ENCODE measurements at places on chromosomes 6 and 20.

DNA sequence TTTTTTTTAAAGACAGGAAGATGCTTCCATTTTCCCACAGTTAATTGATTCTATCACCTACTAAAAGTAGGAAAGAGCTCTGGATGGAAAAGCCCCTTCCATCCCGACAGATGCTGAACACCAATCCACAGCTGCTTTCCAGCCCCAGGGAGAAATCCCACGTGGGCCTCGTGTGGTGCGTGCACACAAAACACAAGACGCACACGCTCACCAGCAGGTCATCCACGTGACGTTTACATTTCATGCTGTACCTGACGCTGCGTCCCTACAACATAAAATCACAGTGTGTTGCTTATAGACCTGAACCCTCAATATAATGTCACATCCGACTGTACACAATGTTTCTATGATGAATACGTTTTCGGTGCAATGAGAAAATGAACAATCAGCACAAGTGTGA is 50.2 kb upstream of the DACT2 start:
- DNase-seq = no peak

GRCh38 chr6:6439778-6440177 is 119.3 kb upstream of the F13A1 start:
- DNase-seq = no peak

DNA sequence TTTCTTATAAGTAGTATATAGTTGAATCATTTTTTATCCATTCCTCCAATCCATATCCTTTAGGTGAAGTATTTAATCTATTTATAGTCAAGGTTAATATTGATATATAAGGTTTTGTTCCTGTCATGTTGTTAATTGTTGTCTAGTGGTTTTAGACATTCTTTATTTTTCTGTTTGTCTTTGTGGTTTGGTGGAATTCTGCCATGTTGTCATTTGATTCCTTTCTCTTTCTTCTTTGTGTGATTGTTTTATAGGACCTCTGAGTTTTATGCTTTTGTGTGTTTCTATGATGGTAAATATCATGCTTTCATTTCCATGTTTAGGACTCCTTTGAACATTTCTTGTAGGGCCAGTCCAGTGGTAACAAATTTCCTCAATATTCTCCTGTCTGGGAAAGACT is 450.3 kb upstream of the BTBD3 start:
- DNase-seq = no peak

- no peak for DNase-seq
Measured at GRCh38 chr6:83867527-83868161, 8.2 kb downstream of the CYB5R4 start.

DNA sequence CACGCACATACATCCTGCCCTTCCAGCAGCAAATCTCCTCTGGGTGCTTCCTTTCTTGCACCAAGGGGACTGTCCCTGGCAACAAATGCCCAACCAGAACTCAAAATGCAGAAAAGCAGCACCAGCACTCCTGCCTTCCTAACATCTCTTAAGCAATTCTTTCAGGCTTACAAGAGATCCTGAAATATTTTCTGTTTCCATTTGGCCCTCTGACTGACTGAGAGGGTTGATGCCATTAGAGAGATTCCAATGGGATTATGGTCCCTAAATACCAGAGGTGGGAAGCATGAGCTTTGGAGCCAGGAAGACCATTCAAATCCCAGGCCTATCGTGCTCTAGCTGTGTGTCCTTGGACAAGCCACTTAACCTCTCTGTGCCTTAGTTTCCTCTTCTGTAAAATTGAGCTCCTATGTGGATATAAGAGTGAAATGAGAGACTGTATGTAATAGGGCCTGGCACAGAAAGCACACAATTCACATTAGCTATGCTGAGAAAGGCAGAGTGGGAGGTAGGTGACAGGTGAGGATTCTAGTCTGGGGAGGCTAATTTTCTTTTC is 56.8 kb downstream of the PRDM1 start:
- DNase-seq = no peak

DNA sequence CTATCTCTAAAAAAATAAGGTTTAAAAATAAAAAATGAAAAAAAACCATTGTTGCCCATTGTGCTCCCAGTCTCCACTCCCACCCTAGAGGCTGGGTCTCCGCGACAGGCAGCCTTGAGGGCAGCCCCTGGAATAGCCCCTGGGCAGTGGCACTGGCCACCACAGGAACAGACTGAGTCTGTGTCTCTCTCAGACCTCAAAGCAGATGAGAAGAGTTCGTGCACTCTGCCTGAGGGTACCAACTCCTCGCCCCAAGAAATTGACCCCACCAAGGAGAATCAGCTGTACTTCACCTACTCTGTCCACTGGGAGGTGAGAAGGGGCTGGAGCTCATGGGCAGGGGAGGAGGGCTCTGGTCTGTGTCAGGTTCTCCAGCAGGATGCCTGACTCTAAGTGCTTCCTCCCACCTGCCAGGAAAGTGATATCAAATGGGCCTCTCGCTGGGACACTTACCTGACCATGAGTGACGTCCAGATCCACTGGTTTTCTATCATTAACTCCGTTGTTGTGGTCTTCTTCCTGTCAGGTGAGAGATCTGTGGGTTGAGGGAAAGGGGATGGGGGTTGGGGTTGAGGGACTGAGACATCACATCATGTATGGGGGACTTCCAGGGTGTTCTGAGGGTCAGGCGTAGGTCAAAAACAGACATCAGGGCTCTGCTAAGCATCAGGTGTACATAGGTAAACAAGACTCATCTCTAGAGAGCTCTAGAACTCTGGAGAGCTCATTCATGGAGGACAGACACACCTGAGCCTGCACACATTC is 35.6 kb downstream of the TM9SF4 start:
- DNase-seq = no peak

DNA sequence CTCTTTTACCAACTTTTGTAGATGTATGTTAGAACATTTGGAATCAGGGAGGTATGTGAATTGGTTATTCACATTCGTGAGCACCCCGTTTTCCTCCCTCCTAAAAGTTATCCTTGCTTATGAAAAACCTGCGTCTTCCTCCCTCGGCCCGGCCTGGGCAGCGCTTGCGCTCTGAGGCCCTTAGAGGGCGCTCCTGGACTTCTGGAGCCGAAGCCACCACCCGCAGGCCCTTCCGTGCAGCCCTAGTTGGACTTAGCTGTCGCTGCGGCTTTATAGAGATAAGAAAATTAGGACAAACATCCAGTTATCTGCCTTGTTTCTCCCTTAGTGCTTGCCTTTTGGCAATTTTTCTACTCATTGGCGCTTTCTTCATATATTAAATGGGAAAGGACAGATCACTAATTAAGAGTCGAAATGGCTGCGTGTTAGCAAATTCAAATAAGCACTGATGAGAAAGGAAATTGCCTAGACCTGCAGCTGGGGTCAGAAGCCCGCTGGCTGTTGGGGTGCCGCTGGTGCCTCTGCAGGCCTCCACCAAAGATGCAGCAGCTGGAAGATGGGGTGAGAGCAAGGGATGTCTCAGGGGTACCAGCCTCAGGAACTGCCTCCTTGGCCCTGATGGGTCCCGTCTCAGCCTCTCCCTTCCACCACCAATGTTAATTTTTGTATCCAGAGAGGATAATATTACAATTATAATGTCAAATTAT is 5.2 kb downstream of the FNDC1 start:
- DNase-seq = peak; percentile 40

- no peak for DNase-seq
Measured at GRCh38 chr6:3221578-3221977, 5.9 kb downstream of the TUBB2B start.

GRCh38 chr20:38326309-38326708 is 20.0 kb upstream of the LBP start:
- no peak for DNase-seq

DNA sequence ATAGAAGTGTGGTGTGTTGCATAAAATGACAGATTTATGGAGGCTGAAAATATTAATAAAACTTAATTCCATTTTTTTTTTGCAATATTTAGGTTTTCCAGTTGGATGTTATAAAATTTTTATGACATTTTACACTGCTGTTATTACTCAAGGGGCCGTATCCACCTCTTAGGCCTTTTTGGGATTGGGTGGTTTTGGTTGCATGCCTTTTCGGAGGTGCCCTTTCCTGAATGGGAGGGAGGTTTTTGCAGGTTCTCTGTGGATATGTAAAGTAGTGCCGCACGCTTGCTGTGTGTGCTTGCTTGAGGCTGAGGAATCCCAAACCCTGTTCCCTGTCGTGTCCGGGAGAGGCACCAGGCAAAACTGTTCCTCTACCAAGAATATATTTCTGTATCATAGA is 6.8 kb downstream of the ARID1B start:
- DNase-seq = no peak

GRCh38 chr20:3071610-3072529 is at the start of gene OXT:
Gene OXT (plus strand): TSS chr20:3071620. CDS start chr20:3071656, 36 bp downstream.
- DNase-seq = no peak

- no peak for DNase-seq
Measured at GRCh38 chr20:3237958-3238615, 903 bp downstream of the SLC4A11 start.

DNA sequence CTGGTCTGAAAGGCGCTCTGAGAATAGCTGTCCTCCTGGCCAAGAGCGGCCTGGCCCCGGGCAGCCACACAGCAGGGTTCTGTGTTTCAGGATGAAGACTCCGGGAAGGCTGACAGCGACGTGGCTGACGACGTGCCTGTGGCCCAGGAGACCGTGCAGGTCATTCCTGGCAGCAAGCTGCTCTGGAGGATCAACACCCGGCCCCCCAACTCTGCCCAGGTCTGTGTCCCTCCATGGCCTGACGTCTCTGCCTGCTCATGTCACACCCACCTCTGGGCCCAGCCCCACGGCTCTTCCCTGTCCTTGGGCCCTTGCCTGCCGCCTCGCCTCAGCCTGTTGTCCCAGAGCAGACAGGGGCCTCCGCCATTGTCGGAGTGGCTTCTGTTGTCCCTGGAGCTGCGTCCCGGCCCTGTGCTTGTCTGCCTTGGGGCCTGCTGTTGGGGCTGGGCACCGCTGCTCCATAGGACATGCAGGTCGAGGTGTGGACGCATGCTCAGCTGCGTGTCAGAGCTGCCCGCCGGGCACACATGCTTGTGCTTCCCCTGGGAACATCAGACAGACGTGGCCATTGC is 16.2 kb upstream of the ADRM1 start:
- DNase-seq = peak; percentile 57

DNA sequence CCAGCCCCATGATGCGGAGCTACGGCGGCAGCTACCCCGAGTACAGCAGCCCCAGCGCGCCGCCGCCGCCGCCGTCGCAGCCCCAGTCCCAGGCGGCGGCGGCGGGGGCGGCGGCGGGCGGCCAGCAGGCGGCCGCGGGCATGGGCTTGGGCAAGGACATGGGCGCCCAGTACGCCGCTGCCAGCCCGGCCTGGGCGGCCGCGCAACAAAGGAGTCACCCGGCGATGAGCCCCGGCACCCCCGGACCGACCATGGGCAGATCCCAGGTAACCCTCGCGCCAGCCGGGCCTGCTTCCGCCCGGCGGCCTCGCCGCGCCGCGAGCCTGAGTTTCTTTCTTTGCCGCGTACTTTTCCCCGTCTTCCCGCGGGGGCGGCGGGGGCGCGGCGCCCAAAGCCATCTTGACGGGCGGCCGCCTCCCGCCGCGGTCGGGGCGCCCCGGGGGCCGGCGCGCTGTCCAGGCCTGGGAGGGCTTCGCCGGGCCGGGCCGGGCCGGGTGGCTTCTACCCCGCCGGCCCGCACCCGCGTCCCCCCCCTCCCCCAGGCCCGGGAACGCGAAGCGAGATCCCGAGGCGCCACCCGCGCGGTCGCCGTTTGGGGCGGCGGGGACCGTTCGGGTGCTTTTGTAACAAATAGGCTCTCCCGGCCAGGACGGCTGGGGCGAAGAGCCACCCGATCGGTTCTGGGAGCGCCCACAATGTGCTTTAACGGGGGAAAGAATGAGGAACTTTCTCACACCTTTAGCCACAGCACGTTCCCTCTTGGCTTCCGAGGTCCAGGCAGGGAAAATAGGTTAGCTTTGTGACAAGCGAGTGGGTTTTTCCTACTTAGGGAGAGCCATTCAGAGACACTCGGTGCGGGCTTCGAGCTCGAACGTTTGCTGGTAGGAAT is 2.3 kb downstream of the ARID1B start:
- no peak for DNase-seq

DNA sequence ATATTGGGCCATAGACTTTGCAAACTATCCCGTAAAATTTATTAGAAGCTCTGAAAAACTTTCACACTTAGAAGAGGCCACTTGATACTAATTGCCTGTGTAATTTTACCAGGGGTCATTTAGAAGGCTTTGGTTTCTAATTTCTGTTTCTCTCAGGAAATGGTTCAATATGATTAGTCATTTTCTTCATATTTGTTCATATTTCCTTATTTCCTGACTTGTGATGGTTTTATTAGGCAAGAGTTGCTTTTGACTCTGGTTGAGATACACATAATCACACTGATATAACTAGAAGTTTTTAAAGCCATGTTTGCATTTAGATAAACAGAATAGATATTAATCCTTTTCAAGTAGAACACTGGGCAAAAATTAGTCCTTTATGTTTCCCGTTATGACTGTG is 11.8 kb upstream of the HBS1L start:
- no peak for DNase-seq
